ENCODE measurements at places on chromosomes 1 and 21. TPM values are rescaled to one million over a fixed set of nuclear protein-coding genes. Genes with fewer than 3 reads are reported as not detected.

DNA sequence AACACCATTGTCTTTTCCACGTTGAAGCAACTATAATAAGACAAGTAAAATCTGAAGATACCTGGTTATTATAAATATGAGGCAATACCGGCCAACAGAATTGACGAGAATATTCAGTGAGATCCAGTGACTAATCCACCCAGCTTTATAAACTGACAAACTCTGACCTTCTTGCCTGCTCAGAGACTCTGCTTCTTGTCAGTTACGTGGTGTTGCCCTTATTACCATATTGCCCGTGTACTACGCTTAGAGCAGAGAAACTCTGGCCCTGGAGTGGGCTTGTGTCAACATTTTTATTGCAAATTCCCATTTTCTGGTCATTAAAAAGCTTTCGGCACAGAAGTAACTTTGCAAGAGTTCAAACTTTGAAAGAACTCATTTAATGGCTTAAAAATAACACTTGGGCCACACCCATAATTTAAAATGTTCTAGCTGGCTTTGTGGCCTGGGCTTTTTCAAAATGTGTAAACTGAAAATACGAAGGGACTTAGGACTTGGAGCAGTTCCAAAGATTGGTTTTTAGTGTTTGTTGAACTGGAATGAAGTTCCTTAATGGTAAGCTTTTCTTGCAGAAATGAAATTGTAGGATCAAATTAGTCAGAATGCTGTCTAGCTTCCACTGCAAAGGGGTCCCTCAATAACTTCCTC is 266.2 kb downstream of the LMO4 start:
- no peak for DNase-seq

- DNase-seq, result no peak
Measured at GRCh38 chr21:43361127-43361492, 65.8 kb downstream of the SIK1 start.

DNA sequence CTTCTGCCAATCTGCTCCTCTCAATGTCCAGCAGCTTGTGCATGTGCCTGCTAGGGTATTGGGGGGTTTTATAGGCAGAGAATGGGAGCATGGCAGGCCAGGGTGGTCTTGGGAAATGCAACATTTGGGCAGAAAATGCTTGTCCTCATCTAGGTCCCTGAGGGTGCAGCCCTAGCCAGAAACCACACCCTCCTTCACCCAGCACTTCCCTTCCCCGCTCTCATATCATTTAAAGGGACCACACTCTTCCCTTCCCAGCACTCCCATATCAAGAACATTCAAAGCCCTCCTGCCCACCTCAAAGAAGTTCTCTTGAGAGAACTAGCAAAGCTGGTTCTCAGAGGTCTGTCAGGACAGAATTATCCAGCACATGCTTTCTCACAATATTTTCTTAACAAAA is 62.1 kb downstream of the HSD3B1 start:
- no peak for DNase-seq

DNA sequence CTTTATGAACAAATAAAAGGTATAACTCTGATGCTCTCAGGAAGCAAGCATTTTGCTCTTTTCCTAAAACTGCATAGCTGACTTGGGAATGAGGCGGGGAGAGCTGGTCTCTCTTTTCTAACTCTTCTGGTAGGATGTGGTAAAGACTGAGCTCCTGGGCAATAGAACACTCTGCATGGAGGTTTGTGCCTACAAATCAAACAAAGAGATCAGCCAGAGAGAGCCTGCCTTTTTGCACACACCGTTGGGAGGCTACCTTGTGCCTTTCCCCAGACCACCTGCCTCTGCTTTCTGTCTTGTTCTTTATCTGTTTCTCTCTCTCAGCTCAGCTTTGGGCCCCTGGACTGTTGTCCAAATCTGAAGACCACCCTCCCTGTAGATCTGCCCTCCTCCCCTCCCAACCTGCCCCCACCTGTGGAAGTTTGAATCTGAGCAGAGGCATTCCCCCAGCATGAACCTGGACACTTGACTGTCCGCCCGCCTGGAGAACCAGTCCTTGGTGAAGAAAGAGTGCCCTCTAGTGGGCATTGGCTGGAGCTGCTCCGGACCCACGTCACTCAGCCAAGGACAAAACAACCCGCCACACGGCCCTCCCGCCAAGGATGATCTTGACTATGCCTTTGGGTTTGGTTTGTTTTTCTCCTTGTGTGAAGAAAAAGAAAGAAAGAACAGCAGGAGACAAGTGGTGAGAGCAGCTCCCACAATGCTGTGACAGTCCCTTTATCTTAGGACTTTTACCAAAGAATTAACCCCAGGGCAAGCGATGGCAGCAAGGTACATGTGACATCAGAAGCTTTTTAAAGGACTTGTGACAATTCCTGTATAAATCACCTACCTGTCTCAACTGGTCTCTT is 228.2 kb downstream of the PBX1 start:
- peak; percentile 32 for DNase-seq

DNA sequence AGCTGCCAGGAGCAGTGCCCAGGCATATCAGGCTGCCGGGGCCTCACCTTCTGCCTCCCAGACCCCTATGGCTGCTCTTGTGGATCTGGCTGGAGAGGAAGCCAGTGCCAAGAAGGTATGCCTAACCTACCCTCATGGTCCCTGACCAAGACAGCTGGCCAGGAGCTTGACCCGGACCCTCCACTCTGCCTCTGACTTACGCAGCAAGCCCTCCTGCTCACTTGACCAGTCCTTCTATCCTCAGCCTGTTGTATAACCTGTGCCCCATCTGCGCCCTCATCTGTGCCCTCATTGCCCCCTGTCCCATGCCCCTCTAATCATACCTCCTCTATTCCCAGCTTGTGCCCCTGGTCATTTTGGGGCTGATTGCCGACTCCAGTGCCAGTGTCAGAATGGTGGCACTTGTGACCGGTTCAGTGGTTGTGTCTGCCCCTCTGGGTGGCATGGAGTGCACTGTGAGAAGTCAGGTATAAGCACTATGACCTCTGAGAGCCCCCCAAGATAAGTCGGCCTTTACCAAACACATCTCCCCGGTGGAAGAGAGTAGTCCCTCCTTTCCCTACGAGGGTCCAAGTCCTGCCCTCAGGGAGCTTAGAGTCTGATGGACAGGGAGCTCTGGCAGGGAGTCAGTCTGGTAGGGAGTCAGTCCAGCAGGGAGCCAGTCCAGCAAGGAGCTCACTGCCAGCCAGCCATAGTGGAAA is 6.8 kb downstream of the TIE1 start:
- DNase-seq, result no peak

DNA sequence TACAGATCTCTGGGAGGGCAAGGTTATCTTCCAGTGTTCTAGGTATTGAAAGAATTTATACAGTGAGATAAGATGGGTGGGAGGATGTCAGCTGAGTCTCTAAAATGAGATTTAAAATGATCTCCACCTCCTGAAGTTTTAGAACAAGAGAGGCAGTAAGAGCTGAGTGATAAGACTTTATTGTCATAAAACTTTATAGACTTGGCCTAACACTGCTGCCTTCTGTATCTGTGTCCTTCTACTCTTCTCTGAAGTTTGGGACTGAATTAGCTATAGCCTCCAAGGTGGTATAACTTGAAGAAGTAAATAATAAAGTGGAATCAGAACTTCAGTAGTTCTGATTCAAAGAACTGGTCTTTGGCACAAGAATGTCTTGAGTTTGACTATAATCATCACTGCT is 48.3 kb downstream of the SUCO start:
- DNase-seq, result no peak

- no peak for DNase-seq
Measured at GRCh38 chr1:51541313-51542050, 22.4 kb upstream of the EPS15 start.

GRCh38 chr1:182121787-182122186 is 60.3 kb upstream of the ZNF648 start:
- no peak for DNase-seq

DNA sequence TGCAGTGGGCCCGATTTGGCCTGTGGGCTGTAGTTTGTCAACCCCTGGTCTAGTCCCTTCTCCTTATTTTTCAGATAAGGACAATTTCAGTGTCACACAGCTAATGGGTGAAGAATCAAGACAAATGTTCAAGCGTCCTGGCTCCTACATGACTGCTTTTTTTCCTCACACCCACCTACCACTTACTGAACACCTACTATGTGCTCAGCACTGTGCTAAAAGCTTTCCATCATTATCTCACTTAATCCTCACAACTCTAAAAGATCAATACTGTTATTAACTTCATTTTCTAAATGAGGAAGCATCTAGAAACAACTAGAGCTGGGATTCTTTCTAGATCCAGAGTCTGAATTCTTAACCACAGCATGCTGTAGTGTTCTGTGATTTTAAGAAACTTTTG is 68.5 kb upstream of the EFHD2 start:
- DNase-seq, result no peak

DNA sequence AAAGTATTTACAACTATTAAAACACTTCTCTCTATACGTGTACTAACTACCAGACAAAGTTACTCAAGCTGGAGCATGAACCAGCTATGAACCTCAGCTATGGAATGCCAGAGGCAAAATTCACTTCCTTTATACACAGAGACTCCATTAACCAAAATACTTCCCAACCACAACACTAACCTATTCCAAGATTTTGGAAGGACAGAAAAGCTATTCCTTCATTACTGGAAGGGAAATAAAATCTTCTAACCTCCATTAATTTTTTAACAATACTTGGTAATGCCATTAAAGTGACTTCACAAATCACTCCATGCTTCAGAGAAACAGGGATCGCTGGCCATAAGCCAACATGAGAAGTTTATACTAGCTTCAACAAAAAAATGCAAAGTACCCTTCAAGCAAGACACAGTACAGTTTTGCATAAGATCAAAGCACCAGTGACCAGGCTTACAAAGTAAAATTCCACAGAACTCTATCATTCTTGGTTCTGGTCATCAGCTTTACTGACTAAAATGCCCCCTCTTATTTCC is 58.0 kb downstream of the PUM1 start:
- DNase-seq, result peak; percentile 63

- DNase-seq, result peak; percentile 100
Measured at GRCh38 chr1:227934476-227935313, 13.0 kb downstream of the WNT9A start.

DNA sequence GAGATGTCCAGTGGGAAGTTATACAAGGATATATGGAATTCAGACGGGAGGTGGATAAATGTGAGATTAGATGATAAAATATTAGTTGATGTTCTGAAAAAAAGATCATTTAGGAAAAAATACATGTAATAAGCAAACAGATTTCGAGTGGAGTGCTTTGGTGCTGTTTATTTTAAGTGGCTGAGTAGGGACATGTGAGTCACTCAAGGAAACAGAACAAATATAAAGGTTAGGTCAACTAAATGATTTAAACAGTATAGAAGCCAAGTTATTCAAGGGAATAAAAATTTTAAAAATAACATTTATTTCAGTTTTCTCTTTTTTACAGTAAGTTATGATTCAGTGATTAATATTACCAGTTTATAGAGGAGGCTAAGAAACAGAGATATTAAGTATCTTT is 1046.7 kb upstream of the B3GALT2 start:
- DNase-seq, result no peak

DNA sequence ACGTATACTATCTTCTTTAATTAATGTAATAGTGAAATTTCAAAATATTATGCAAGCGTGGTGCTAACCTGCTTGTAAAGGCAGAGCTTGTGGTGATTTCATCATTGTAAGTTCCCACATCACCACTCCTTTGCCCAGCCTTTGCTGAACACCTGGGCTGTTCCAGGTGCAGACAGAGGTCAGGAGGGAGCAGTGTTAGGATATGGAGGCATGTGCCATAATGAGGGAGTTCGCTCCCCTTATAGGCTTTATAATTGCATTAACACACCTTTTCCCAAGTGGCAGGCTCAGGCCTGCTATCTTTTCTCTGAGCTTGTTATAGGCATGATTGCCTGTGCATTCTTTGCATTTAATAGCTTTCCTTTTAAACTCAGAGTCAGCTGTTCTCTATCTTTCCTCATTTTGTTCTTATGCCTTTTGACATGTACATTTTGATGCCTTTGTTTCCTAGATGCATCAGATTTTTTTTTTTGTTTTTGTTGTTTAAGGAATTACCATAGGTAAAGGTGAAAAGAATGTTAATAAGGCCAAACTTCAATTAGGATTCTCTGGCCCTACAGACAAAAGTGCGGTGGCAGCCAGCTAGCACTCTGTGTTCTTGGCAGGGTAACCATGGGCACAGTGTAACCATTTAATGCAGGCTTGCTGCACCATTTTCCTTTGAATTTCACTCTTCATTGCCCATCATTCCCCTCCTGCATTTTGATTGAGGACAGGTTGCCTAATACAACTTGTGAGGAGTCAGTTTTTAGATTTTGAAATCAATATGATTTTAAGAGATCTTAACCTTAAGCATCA is 12.6 kb downstream of the NPL start:
- peak; percentile 64 for DNase-seq

- DNase-seq, result no peak
Measured at GRCh38 chr1:164609089-164609488, 50.1 kb downstream of the PBX1 start.

DNA sequence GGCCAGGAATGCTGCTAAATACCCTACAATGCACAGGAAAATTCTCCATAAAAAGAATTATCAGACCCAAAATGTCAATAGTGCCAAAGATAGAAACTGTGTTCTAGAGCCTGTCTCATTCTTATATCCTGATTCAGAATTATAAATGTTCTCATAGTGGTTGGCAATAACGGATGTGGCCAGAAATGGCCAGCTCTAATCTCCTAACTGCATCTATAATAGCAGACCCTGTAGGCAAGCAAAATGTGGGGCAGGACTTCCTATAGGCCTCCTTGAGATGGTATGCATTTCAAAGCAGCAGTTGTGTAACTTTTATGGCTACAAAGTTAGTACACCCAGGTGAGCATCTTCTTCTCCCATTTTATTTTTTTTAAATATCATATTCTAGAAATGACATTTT is 95.9 kb upstream of the SGIP1 start:
- no peak for DNase-seq

Gene COA6
- polyA plus RNA-seq, result 24.2 TPM

Gene VASH2
- polyA plus RNA-seq, result 0.04 TPM

Gene MANEAL
- polyA plus RNA-seq, result 0.37 TPM
